GM12892 (cell line): ENCODE measurements at places on chromosomes 3 and 15.

- DNase-seq = no peak
These were observed 101.2 kb upstream of the MEX3B start for GRCh38 chr15:82146990-82147461.

DNA sequence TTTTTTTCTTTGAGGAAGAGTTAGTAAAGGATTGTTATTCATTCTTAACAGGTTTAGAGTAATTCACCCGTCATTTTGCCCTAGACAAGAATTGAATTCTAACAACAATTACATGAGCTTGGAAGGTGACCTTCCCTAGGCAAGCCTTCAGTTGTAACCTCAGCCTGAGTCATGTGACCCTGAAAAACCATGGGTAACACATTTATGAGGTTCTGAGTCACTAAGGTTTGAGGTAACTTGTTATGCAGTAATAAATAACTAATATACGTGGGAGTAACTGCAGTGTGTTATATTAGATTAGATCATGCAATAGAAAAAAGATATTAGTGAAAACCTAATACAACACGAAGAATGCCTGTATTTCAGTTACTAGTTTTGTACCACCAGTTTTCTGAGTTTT, 237.6 kb upstream of the NDN start:
- no peak for DNase-seq

GRCh38 chr3:55721716-55722484, 234.8 kb upstream of the WNT5A start:
- DNase-seq = no peak

DNA sequence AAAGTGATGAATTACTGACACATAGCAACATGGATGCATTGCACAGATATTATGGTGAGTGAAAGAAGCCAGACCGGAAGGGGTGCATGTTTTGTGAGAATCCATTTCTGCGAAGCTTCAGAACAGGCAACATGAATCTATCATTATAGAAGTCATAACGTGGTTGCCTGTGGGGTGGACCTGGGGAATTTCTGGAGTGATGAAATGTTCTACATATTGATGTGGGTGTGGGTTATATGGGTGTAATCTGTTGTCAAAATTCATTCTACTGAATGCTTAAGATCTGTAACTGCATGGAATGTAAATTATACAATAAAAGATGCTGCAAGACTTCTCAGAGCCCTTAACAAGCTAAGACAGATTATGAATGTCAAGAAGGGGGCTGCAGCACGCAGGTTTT, 25.2 kb upstream of the TSPAN3 start:
- DNase-seq = no peak

DNA sequence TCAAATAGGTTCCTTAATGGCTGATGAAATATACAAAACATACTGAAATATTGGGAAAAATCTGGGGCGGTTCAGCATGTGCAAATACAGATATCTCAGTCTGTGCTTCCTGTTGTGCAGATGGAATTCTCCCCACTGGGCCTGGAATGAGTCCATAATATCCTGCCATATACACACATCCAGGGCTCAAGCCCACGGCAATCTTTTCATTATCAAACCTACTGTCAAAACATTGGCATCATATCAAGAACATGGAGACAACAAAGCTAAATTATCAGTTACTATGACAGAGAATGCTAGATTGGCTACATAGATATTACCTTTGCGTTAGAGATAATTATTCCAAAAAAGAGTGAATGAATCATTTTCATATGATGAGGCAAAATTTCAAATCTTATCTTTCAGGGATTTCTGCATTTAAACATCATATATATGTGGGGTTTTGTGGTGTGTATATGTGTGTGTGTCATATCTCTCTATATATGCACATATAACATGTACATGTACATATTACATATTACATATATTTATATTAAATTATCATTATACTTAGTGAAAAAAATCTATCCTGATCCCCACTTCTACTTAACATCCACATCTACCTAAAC, 713.3 kb downstream of the GBE1 start:
- no peak for DNase-seq

DNA sequence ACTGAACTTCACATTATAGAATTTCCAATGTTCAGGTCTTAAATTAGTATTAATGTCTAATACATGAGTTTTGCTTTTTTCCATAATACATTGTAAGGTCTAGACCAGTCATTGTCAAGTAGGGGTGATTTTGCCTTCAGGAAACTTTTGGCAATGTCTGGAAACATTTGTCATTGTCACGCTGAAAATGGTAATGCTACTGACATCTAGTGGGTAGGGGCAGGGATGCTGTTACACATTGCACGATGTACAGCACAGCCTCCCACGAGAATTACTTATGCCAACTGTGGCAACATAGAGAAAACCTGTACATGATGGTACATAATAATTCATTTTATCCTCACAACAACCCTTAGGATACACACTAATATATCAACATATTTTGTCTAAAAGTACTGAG, 384.1 kb downstream of the CADM2 start:
- DNase-seq = no peak

GRCh38 chr3:14300721-14301399, 101.5 kb upstream of the SLC6A6 start:
- no peak for DNase-seq

DNA sequence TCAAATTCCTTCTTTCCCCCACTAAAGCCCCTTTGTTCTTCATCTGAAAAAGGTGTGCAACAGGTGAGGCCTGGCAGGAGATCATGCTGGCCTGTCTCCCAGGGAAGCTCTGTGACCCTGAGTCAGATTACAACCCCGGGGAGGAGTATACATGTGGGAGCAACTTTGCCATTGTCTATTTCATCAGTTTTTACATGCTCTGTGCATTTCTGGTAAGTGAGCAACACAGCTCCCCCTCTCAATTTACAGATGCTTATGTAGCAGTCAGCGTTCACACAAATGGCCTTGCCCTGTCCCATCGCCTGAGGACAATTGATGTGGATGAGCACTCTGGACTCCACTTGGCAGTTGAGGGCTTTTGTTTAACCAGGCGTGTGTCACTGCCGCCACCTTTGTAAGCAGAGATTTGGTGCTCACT, 70.4 kb downstream of the CHDH start:
- no peak for DNase-seq

- DNase-seq = no peak
These were observed 90.2 kb downstream of the GHSR start for GRCh38 chr3:172357850-172358754.

DNA sequence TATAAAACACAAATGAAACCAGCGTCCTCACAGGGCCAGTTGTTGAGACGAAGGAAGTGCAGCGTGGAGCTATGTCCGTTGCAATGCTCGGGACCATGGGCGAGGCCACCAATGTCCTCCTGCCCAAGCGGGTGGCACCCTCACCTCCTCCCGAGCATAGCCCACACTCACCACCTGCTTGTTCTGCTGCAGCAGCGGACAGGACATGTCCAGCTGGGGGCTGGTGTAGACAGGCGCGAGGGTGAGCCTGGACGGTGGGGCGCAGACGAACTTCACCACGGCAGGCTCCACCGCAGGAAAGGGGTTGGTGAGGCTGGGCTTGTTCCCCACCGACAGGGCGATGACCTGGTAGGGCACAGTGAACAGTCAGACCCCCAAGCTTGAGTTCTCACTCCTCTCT, 62.1 kb downstream of the NUP210 start:
- DNase-seq = no peak

DNA sequence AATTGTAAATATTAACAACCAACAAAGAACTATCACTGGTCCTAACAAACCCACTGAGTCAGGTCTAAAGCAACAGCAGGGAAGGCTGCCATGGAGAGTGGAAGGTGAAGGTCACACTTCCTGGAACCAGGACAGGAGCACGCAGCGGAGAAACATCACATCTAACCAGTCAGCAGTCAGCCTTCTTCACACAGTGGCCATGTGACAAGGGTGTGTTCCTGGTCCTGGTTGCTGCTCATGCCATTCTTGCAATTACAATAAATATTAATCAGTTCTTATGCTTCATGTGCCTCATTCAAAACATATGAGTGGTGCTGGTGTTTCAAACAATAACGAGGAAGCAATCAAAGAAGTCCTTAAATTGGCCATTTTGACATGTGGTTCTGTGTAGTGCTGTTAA, 162.8 kb downstream of the ARRDC4 start:
- DNase-seq = no peak

DNA sequence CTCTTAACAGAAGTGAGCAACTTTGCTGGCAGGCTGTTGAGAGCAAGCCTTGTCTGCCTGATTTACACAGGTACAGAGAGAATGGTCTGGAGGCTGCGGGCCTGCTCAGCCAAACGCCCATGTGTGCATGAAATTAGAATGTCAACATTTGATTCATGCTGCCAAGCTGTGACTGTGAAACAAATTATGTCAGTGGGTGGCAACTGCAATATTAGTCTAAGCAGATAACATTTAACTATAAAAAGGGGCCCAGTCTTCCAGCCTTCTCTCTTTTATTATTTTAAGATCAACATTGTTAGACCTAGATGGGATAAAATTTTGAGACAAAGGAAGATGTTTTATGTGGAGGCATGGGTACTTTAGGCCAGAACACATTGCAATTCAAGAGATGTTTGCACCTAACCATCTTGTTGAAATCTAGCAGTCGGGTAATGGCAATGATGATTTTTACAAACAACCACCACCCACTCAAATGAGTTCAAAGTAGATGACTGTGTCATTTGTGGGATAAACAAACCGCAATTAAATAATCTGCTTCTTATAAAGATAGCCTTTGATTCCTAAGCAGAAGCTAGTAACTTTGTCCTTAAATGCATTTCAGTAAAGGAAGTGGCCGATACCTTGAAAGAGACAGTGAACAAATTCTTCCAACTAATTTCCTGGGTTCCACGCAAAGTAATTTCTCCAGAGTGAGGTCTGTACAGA, 70.2 kb downstream of the FOXB1 start:
- no peak for DNase-seq

DNA sequence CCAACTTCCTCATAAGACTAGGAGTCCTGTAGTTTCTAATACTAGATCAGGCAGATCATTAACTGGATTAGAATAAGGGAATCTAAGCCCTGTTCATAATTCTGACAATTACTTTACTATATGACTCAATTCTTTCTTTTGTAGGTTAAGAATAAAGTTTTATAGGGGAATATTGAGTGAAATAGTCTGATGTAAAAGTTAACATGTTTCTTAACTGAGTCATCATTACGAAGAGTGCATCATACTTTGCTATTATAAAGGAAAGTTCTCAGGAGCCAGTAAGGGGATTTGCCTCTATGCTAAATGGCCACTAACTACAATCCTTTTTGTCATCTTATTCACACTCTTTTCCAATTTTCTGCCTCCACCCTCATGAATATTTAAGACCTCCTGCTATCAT, 63.1 kb downstream of the POLQ start:
- no peak for DNase-seq

GRCh38 chr3:129793942-129794310, 99.6 kb downstream of the TMCC1 start:
- no peak for DNase-seq

GRCh38 chr3:32743934-32744333, 58.9 kb downstream of the CNOT10 start:
- DNase-seq = no peak

DNA sequence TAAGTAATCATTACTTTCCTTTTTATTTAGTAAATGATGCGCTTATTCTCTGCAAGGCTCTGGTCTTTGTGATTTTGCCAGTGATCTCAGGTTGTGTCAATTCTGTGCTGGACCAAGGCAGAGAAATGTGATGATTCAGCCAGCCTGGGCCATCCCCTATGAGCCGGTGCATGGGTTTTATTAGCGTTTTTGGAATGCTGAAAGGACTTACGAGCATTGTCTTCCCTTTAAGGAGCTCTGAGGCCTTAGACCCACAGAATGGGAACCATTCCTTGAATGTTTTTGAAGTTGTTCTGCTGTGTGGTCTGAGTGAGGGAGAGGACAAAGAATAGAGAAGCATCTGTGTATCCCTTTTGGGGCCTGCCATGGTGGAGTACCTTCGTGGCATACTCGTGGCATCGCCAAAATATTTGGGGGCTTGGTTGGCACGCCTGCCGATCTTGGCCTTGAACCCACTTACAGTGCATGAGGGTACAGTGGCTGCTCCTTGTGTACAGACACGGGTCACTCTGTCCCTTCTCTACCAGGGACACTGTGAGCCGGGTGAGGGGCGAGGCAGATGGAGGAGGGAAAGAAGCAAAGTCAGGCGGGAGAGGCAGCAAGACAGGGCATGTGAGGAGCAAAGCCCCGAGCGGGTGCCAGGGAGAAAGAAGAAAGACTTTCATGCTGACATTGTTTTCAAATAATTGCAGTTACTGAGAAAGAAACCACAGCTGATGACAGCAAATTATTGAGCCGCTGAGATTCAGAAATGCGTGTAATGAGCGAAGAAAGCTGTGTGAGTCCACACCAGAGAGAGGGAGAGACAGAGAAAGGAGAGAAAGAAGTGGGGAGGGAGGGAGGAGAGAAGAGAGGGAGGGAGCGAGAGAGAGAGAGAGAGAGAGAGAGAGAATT, 269.4 kb upstream of the RGMA start:
- DNase-seq = no peak

DNA sequence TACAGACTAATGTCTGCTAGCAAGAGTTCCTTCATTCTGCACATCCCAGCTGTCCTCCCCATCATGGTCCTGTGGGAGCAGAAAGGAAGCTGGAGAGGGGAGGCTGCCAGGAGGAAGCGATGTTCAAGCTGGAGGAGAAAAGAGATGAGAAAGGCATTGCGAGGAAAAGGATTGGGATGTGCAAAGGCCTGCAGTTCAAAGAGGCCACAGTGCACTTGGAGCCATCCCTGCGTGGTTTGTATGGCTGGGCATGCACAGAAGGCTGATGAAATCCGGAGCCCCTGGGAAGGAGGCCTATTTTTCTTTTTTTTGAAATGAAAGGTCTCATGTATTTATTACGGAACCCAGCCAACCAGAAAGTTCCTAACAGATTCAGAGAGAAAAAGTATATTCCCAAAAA, 22.8 kb downstream of the AMOTL2 start:
- DNase-seq = no peak
